ENCODE measurements at places on chromosomes 6 and 20. TPM values are rescaled to one million over a fixed set of nuclear protein-coding genes. Genes with fewer than 3 reads are reported as not detected.

- peak; percentile 37 for DNase-seq
These were observed 56.7 kb downstream of the ATXN1 start for GRCh38 chr6:16704401-16705045.

DNA sequence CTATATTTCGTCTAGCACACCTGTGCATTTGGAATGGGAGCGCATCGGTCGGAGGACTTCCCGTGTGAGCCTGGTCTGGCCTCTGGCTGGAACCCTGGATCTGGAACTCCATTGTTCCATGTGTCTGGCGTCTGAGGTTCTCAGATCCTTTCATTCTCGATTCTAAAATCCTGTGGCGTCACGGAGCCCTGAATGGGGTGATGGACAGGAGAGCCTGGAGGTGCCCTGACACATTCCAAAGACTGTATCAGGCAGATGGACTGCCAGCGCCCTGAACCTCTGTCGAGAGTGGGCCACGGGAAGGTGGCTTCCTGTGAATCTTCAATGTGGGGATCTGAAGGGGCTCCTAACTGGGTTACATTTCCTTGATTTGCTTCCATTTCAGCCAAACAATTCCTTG lies 20.6 kb downstream of the MYH7B start:
- DNase-seq, result no peak

GRCh38 chr6:9646342-9647070 lies 768.4 kb downstream of the TFAP2A start:
- peak; percentile 94 for DNase-seq

- no peak for DNase-seq
These were observed 800.7 kb downstream of the MAFB start for GRCh38 chr20:39888310-39888709.

- no peak for DNase-seq
These were observed 27.3 kb downstream of the MAPK14 start for GRCh38 chr6:36054956-36055355.

ECT2L gene
- under 0.01 TPM for total RNA-seq

DNA sequence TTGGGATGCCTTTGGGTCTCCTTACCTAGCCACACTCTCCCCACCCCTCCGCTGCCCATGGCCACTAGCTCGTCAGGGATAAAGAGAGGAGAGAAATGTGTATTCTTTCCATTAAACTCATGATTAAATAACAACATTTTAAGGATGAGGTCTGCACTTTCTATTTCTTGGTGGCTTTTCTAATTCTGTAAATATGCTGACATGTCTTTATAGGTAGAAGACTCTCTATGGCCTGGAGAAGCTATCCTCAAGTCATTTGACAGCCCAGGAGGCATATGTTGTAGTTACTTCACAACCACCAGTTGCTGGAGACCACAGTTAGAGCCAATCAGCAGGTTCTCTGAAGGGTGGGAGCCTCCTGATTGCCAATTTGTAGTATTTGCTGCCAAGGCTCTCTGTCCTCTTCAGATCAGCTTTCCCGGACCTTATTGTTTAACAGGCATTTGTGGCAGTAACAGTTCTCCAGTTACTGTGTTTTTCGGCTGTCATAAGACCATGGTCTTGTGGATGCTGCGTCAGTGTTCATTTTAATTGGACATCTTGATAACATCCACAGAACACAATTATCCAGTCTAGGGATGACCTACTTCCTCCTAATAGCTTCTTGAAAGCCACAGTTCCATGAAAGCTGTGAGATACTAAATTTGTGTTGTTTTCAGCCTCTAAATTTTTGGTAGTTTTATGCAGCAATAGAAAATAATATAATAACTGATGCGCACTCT lies 205.0 kb upstream of the KCNQ5 start:
- DNase-seq, result no peak

GRCh38 chr6:32191696-32192607 lies 491 bp downstream of the GPSM3 start:
- no peak for DNase-seq

GRCh38 chr6:8389036-8389818 lies 46.1 kb downstream of the SLC35B3 start:
- no peak for DNase-seq

- no peak for DNase-seq
These were observed 34.8 kb upstream of the KIF25 start for GRCh38 chr6:167962711-167963110.

LGSN gene
- total RNA-seq, result not detected

GRCh38 chr6:131791476-131791875 lies 16.3 kb upstream of the ENPP1 start:
- no peak for DNase-seq

Measured in fibroblast of the aortic adventitia (primary cell).